ENCODE measurements at places on chromosomes 16 and 17.

DNA sequence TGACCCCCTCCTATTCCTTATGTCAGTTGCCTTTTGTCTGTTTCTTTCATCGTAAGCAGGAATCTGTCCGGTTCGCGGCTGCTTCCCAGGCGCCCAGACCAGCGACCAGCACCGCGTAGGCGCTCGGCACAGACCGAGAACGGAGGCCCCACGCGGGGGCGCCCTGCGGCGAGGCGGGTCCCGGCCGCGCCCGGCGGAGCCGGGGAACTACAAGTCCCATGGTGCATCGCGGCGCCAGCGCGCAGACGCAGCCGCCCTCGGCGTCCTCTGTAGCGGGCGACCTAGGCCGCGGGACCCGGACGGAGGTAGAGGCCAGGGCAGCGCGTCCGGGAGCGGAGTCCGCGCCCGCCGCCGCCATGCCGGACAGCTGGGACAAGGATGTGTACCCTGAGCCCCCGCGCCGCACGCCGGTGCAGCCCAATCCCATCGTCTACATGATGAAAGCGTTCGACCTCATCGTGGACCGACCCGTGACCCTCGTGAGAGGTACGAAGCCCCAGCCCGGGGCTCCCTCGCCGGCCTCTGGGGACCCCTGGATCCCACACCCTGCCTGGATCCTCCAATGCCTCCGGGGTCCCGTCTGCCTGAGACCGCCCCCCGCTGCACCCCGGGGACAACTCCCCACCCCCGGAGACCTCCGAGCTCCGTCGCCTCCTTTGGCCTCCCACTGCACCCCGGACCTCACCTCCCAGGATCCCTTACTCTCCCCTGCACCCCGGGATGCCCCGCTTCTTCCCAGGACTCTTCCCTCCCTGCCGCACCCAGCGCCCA is at the start of gene NDUFB10:
Gene NDUFB10 (plus strand): TSS at position 270 of the 771 bp plus-strand sequence. CDS start 87 bp downstream, at position 357.
- DNase-seq = peak; percentile 61

DNA sequence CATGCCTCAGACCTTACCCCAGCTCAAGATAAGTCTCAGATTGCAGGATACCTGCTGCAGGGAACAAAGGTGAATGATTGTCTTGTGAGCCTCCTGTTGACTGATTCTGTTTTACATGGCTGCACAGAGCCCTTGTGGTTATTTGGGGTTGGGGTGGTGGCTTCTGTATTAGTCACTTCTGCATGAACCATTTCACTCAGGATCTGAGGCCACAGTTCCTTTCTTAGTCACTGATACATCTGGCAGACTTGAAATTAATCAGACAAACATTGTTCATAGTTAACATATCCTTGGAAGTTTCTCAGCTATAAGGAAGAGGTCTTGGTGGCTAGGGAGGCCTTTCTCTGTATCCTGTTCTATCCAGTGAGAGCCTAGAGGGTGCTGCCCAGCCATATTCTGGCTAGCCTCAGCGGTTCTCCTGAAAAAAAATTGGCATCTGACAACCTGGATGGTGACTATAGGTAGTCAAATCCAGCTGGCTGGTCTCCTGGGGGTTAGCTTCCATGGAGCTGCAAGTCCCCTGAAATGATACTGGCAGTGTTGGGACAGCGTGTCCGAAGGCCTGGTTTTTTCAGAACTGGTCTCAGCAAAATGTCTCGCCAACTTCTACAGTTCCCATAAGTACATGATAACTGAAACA is 8.4 kb upstream of the PLK1 start:
- no peak for DNase-seq

DNA sequence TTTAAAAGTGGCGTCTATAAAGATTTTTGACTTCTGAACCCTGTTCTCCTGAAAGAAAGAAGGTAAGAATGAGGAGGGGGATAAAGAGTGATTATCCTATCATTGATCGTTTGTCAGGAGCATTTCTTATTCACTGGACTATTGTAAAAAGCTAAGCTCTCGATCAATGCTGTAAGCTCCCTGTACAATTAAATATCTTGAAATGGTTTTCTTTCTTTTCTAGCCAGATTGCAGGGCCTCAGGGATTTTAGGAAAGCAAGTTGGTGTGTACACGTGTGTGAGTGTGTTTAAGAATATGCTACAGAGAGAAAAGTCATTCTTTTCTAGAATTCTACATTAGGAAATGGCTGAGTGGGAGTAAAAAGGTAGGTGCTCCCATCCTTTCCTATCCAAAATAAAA is 154.5 kb downstream of the AATF start:
- no peak for DNase-seq

GRCh38 chr16:67542464-67542863 is 13.8 kb downstream of the RIPOR1 start:
- no peak for DNase-seq

Data from GF-D8 (cell line).